Caki2 (cell line): ENCODE measurements at places on chromosomes 12 and 14. TPM values are rescaled to one million over a fixed set of nuclear protein-coding genes. Genes with fewer than 3 reads are reported as not detected.

Gene IRF9
- 29.9 and 36.1 TPM in 2 replicates for total RNA-seq

Gene FBLN5
- not detected in 2 replicates for total RNA-seq

Gene CISTR
- not detected in 2 replicates for total RNA-seq

Gene GPD1
- not detected in 2 replicates for total RNA-seq

Gene LGR5
- total RNA-seq, result not detected in 2 replicates

Gene SETD1B
- total RNA-seq, result 0.61 and 3.4 TPM in 2 replicates

Gene DPPA3
- not detected in 2 replicates for total RNA-seq

Gene TSHR
- total RNA-seq, result 0.81 TPM in 1 of 2 replicates, not detected in the other

Gene A2M
- not detected in 2 replicates for total RNA-seq

Gene SLC7A8
- total RNA-seq, result not detected in 2 replicates

Gene EML1
- total RNA-seq, result 5.4 and 7.4 TPM in 2 replicates

Gene KRT79
- total RNA-seq, result not detected in 2 replicates

Gene MANSC1
- total RNA-seq, result 4.6 and 5.1 TPM in 2 replicates

Gene PLEKHD1
- not detected in 2 replicates for total RNA-seq

Gene ATP2A2
- total RNA-seq, result 8.0 and 15.3 TPM in 2 replicates

Gene AEBP2
- total RNA-seq, result 10.0 and 22.8 TPM in 2 replicates

Gene RNASE13
- not detected in 2 replicates for total RNA-seq

Gene KCNJ8
- total RNA-seq, result 0.64 and 1.4 TPM in 2 replicates

Gene FAM186B
- 0.64 TPM in 1 of 2 replicates, not detected in the other for total RNA-seq

Gene LIN7A
- total RNA-seq, result 10.5 and 20.9 TPM in 2 replicates

Gene GSC
- total RNA-seq, result not detected in 2 replicates

Gene GTF2H3
- total RNA-seq, result 26.8 and 50.9 TPM in 2 replicates

Gene CLEC9A
- total RNA-seq, result not detected in 2 replicates

Gene SMOC1
- 1.6 and 3.1 TPM in 2 replicates for total RNA-seq

Gene PLBD1
- 66.6 and 73.2 TPM in 2 replicates for total RNA-seq

Gene P2RX2
- not detected in 2 replicates for total RNA-seq

Gene ANKRD33
- total RNA-seq, result not detected in 2 replicates

Gene CLEC4E
- 9.1 and 57.7 TPM in 2 replicates for total RNA-seq

Gene PLEKHG7
- not detected in 2 replicates for total RNA-seq

Gene UNG
- 39.0 and 61.1 TPM in 2 replicates for total RNA-seq

Gene AMHR2
- not detected in 2 replicates for total RNA-seq

Gene BICDL1
- 15.9 and 21.3 TPM in 2 replicates for total RNA-seq

Gene SCNN1A
- 0.12 and 5.7 TPM in 2 replicates for total RNA-seq

Gene DTX1
- total RNA-seq, result not detected in 2 replicates

Gene PPP1R36
- total RNA-seq, result not detected in 2 replicates

Gene KRT86
- total RNA-seq, result 8.7 and 14.5 TPM in 2 replicates

Gene PAH
- total RNA-seq, result not detected in 2 replicates

Gene PTPRQ
- total RNA-seq, result 0.64 TPM in 1 of 2 replicates, not detected in the other
